ENCODE measurements at places on chromosomes 12 and 14.

GRCh38 chr14:23827100-23827892 lies 126.3 kb upstream of the DHRS4 start:
- DNase-seq = no peak

GRCh38 chr12:7948589-7949260 lies 12.7 kb upstream of the SLC2A3 start:
- no peak for DNase-seq

GRCh38 chr14:34867199-34867598 lies 8.0 kb downstream of the BAZ1A start:
- no peak for DNase-seq

GRCh38 chr14:103765526-103765925 lies 49.9 kb downstream of the ZFYVE21 start:
- no peak for DNase-seq

GRCh38 chr12:47419497-47419896 lies 286.3 kb downstream of the RPAP3 start:
- DNase-seq = no peak

DNA sequence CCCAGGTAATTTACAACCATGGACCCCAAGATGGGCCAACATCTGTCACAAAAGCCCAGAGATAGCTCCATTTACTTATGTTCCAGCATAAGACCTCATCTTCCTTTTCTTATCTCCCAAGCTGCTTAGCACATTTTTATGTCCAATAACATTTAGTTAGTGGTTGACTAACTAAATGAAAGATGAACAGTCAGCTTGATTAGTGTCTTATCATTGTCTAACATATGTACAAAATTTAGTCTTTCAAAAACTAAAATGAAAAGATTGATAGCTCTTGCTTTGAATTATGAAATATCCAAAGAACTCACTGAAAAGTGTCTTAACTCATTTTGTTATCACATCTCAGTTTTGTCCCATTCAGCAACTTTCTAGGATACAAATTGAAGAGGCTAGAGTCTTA lies 163.1 kb upstream of the EGLN3 start:
- DNase-seq = no peak

- DNase-seq = no peak
Observed at GRCh38 chr12:51809193-51809592, 39.3 kb downstream of the FIGNL2 start.

DNA sequence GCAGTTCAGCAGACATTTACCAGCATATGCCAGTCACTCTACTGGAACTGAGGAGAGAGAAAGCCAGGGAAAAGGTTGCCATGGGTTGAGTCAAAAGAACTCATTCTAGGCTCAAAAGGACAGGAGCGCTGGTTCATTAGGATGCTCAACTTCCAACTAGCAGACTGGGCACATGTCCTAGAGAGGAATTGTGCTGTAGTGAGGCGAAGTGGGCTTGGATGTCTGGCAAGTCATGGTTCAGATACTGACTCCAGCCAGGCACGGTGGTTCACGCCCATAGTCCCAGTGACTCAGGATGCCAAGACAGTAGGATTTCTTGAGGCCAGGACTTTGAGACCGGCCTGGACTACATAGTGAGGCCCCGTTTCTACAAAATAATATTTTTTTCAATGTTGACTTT lies 281.5 kb downstream of the CACNA1C start:
- no peak for DNase-seq

- no peak for DNase-seq
Observed at GRCh38 chr12:52041695-52042123, 9.5 kb upstream of the NR4A1 start.

DNA sequence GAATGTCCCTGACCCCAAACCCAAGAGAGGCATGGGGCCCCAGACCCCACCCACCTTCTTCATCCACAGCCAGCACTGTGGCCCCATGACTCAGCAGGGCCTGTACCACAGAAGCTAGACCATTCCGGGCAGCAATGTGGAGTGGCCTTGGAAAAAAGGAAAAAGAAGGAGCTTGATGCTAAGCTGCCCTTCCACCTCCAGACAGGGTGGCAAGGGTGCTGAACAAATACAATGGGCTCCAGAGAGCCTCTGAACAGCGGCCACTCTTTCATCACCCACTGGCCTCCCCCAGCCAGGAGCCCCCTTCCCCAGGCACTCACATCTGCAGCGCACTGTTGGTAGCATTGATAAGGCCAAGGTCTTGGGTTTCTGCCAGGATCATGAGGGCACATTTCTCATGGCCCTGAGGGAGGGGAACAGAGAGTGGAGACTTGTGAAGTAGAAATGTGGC lies 13.9 kb downstream of the SLC39A5 start:
- no peak for DNase-seq

GRCh38 chr14:94127330-94127729 lies 2.1 kb downstream of the IFI27L2 start:
- no peak for DNase-seq

GRCh38 chr12:127558361-127558760 lies 708.6 kb upstream of the TMEM132C start:
- no peak for DNase-seq

DNA sequence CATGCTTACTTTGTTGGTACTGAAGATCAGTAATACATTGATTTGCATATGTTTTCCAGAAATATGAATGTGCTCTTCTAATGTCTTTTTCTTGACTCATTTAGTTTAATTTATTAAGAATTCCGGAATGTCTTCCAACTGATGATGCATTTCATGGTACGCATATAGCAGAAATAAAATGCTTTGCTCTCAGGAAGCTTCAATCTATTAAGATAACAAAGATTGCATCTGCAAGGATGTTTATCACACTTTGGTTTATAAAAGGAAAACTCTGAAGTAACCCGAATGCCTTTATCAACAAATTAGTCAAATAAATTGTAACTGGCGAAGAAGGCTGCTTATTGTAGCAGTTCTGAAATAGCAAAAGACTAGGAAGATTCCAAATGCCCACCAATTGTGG lies 166.4 kb upstream of the LMNTD1 start:
- DNase-seq = no peak

GRCh38 chr12:104626069-104626837 lies 169.5 kb downstream of the CHST11 start:
- no peak for DNase-seq

DNA sequence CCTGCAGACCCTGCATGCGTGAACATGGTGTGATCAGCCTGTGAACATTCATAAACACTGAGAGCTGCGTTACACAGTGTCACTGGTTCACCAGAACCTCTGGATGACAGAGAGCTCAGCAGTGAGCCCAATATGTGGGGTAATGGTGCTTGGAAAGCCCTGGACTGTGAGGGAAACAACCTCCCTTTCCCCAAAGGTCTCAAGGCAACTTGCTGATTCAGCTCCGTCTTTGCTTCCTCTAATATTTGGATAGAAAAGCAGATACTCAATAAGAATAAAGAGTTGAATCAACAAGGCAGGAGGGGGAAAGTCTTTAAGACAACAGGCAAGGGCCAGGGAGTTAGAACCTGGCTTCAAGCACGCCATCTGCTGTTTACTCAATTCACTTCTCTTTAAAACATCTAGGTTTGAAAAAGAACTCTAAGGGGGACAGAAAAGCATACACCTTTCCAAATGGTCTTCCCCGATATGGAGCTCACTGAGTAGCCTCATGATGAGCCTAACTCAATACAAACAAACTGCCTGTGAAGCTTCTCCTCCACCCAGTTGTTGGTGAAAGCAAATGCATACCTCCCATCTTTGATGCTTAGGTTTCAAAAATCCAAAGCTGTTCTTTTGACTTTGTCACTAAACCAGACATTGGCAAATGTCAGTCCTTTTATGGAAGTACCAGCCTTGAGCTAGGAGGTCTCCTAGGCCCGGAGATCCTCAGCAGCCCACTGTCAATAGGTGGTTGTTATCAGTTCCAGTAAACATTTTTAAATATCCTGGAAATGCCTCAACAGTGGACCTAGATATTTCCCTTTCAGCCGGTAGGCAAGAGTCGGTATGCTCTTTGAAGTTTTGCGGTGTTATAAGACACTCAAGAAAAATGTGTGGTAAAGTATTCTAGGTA lies 76.1 kb downstream of the SAMD4A start:
- DNase-seq = no peak

DNA sequence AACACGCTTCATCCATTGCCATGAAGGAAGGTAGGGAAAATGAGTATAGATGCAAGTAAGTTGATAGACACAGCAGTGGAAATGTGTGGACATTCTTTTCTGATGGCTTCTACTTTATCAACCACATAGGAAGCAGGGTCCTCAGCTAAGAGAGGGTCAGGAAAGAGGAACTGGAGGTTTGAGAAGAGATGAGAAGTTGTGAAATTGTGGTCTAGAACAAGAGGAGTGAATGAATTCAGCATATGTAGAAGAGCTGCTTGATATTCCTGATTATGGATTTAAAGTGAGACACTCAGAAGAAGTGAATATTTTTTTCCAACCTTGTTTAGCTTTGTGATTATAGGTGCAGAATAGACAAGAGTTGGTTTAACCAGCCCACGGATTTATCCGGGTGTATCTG lies 128.5 kb downstream of the SLC15A5 start:
- no peak for DNase-seq

DNA sequence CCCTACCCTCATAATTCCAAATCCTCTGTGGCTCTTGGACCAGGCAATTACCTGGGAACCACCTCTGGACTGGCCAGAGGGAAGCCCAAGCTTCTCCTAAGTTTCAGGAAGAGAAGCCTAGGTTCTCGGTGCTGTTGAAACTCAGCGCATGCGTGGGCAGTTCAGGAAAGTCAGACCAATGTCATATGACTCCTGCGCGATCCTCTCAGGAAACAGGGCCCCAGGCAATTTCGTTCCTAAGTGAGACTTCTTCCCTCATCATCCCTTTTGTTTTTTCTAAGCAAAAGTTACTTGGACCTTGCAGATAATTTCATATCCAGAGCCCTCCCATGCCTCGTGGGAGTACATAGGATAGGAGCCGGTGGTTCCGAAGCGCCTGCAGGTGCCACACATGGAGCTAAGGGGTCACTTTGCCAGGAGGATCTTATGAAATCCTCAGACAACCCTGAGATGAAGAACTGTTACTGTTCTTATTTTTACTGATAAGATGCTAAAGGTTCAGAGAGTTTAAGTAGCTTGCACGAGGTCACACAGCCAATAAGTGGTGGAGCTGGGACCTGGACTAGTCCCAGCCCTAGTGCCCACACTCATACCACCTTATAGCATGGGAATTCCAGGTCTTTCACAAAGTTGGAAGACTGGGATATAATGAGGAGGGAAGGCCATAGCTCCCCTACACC lies 168.2 kb downstream of the ZFP36L1 start:
- no peak for DNase-seq

GRCh38 chr12:96164951-96165811 lies 29.0 kb upstream of the ELK3 start:
- no peak for DNase-seq

- DNase-seq = no peak
Observed at GRCh38 chr14:29518335-29518734, 409.3 kb downstream of the PRKD1 start.

GRCh38 chr12:129901254-129901653 lies 2.6 kb downstream of the TMEM132D start:
- no peak for DNase-seq

GRCh38 chr14:59349258-59349701 lies 115.9 kb downstream of the GPR135 start:
- no peak for DNase-seq

- DNase-seq = no peak
Observed at GRCh38 chr12:61137677-61138414, 1122.4 kb upstream of the USP15 start.

- DNase-seq = no peak
Observed at GRCh38 chr12:3107071-3107583, 29.9 kb downstream of the TSPAN9 start.

- DNase-seq = no peak
Observed at GRCh38 chr14:90671382-90672234, 144.6 kb downstream of the TTC7B start.

GRCh38 chr14:105137481-105138020 lies 31.0 kb downstream of the JAG2 start:
- no peak for DNase-seq

- no peak for DNase-seq
Observed at GRCh38 chr12:112130441-112130998, 5.2 kb downstream of the TRAFD1 start.

DNA sequence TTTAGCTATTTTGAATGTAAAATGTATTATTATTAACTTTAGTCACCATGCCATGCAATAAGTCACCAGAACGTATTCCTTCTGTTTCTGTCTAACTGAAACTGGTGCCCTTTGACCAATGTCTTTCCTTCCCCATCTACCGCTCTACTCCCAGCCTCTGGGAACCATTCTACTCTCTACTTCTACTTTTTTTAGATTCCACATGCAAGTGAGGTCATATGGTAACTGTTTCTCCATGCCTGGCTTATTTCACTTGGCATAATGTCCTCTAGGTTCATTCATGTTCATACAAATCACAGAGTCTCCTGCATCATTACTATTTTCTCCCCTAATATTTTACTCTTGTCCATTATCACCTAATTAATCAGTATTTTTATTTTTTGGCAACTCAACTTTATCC lies 160.1 kb downstream of the TMX1 start:
- DNase-seq = no peak

DNA sequence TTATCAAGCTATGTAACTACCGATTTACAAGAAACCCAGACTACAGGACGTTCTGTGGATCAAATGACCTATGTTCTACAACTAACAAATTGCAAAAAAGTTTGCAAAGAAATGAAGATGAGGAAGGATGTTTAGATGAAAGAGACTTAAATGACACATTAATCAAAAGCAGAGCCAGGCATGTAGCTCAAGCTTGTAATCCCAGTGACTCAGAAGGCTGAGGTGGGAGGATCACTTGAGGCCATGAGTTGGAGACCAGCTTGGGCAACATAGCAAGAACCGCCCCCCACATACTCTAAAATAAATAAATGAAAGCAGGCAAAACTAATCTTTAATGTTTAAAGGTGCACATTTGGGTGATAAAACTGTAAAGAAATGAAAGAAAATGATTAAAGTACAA lies 331.9 kb downstream of the BTG1 start:
- DNase-seq = no peak

DNA sequence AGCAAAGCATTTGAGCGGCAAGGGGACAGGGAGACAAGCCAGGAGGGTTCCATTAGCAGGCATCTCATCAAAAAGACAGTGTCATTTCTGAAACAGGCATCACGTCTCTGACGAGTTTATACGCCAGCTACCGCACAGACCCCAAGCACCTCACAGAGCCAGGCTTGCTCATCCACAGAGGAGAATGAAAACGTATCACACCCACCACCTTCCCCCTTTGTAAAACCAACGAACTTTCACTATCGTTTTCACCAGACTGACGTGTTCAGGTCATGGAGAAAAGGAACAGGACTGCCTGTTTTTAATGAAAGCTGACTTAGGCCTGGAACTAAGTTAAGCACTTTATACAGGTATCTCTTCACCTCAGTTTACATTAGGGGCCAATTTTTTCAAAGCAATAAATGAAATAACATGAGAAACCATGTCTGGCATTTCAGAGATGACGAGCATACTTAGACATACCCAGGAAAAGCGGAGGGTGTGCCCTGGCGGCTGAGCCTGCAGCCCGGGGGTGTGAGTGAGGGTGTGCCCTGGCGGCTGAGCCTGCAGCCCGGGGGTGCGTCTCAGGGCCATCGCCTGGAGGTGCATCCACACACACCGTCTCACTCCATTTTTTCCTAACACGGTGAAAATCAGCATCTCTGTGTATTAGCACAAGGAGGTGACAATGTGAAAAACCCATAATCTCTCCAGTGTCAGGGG lies 41.9 kb downstream of the STX2 start:
- no peak for DNase-seq

GRCh38 chr12:53513712-53514410 lies 6.6 kb upstream of the NPFF start:
- DNase-seq = no peak

Measured in stimulated activated CD8-positive, alpha-beta memory T cell treated with anti-CD3 and anti-CD28 coated beads, Interleukin-2, amount 100 ng/mL, for 1 hour (primary cell).